Fibroblast of skin of left quadriceps (primary cell): ENCODE measurements at places on chromosomes 16 and 17.

DNA sequence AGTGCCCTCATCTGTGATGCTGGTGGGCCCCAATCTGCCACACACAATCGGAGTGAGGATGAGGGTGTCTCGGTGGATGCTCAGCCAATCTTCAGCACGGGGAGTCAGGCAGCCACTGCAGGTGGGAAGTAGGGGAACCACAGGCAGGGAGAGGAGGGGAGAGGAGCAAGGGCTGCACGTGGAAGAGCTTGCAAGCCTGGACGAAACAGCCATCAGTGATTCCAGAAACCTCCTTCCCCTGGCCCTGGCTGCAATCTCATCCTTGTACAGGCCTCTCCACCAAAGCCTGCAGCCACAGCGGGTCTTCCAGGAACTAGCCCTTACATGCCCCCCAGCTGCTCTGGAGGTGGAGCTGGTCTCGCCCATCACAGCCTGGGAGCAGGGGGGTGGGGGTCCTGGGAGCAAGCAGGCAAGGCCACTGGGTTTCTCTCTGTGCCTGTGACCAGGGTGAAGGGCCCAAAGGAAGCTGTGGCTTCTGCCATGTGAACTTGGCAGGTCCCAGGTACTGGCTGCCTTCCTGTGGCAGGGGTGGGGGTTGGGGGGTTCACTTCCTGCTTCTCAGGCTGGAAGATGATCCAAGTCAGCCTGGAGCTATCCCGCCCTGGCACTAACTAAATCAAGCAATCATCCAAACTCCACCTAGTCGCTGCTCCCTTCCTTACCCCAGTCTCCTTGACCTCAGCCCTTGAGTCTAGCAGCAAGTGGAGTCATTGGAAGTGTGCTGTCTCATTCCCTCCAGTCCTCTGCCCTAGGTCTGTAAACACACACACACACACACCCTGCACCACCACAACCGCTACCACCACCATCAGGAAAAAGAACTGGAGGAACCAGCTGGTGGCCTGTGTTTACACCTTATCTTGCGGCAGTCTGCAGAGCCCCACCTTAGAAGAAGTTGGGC, 29.4 kb upstream of the MLKL start:
- DNase-seq = no peak

DNA sequence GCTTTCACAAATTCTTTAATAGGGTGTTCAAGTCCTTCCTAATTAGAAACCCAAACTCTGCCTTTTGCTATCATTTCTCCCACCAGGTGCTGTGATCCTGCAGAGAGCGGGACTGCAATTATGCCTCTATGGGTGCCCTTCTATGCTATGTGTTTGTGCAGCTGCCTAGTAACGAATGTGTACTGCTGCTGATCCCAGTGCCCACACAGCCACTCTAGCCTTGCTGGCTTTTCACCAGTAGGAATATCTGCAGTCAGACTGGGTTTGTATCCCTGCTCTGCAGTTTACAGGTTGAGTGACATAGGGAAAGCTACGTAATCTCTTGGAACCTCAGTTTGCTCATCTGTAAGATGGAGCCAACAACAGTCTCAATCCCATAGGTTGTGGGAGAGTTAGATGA, 179.6 kb upstream of the IRX3 start:
- DNase-seq = no peak

- DNase-seq = no peak
Measured at GRCh38 chr17:73007407-73007806, 85.1 kb downstream of the SLC39A11 start.

DNA sequence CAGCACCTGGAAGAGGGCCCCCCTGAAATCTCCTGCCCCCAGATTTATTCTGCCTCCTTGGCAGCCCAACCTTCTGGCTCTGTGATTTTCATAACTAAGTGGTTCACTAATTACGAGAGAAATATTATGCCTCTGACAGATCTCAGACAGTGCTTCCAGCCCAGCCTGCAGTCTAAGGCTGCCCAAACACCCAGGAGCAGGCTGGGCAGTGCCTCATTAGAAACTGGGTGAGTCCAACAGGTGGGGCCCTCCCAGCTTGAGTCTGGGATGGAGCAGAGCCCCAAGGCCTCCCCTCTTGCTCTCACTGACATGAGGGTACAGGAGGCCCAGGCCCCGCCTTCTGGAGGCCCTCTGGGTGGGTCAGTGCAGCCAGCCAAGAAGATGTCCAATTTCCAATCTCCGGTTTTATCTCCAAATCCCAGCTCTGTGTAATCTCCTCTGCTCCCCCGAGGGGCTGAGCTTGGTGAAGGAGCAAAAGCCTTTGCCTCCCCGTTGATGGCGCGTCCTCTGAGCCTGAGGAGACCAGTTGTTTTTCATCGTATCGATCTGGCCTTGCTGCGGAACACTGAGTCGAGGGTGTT, 20.1 kb upstream of the ABCC3 start:
- DNase-seq = no peak

- no peak for DNase-seq
Measured at GRCh38 chr16:54128629-54129234, 157.9 kb downstream of the IRX3 start.

DNA sequence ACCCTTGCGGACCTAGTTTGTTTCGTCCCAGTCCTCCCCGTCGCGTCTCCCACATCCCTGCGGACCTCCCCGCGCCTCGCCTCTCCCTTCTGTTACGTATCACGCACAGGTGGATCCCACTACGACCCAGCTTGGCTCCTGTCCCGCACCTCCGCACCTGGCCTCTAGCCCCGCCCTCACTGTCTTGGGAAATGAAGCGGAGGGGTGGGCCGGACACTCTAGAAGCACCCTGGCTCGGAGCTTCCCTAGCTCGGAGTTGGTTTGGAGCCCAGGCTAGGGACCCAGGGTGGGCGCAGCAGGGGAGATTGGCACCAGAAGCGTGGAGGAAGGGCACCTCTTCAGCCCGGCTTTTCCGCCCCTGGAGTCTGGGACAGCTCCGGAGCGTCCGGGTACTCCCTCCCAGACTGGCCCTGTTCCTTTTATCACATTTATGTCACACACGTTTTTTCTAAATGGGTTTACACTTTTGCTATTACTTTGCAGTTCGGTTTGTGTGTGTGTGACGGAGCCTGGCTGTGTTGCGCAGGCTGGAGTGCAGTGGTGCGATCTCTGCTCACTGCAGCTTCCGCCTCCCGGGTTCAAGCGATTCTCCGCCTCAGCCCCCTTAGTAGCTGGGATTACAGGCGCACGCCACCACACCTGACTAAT, 1.4 kb upstream of the CEMP1 start:
- no peak for DNase-seq

- DNase-seq = no peak
Measured at GRCh38 chr17:68257934-68258333, 10.1 kb downstream of the AMZ2 start.

DNA sequence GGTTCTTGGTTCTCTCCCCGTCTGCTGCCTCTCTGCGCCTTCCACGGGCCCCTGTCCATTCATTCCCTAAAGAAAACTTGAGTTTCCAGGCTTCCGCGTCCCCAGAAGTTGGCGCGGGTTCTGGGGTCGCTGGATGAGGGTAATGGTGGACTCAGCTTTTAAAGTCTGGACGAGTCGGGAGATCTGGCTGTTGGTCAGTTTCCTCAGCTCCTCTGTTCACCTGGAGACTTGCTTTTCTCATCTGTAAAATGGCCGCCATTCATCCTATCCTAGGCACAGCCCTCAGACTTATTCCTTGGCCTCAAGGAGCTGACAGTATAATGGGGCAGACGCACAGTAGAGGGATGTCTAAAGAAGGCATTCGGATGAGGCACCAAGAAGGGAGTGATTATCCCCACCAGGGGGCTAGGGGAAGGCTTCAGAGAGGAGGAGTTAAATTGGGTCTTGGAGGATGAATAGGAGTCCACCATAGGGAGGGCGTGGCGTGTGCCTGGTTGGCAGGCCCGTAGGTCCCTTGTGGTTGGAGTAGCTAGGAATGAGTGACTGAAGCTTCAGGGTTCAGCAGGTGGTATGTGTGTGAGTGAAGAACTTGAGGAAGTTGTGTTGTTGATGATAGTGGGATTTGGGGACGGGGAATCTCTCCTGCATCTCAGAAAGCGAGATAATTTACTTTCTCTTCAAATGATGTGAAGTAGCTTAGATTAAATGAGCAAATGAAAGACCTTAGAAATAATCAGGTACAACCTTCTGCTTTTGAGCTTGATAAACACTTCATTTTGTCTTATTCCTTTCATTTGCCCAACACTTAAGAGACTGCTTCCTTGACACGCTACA, 652 bp downstream of the VPS35L start:
- DNase-seq = no peak

GRCh38 chr16:77736879-77737278, 14.6 kb downstream of the NUDT7 start:
- DNase-seq = no peak

GRCh38 chr17:78317794-78318400, 42.0 kb downstream of the SOCS3 start:
- DNase-seq = no peak

DNA sequence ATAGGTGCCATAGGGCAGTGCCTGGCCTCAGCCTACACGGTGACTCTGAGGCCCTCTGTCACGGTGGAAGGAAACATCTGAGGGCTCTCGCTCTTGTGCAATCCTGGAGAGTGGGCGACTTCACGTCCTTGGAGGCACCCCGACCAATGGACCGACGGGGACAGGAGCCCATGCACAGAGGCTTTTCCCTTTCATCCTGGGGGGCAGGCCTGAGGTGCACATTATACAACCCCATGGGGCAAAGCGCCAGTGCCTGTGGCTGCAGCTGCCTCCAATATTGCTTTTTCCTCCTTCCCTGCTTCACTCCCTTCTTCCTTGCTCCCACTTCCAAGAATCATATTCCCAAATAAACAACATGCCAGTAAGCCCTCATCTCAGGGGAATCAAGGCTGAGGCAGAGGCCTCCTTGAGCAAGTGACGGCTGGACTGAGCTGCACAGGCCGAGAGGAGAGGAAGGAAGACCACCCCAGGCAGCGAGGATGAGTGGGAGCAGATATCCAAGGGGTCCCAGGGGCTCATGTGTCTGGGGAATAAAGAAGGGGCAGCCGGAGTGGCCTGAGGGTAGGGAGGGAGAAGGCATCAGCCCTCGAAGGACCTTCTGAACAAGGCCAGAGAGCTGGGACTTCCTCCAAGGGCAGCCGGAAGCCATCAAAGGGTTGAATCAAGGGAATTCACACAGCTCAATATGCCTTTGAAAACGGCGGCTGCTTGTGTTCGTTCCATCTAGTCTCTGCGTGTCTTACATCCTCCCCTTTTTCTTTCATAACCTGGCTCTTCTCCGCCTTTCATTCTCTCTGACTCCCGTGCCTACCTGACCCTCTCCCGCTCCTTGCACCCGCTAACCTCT, 42.6 kb upstream of the RPL38 start:
- DNase-seq = no peak

- no peak for DNase-seq
Measured at GRCh38 chr16:11602321-11602720, 15.6 kb upstream of the LITAF start.

- peak; percentile 7 for DNase-seq
Measured at GRCh38 chr17:41500131-41500911, 5.1 kb downstream of the KRT13 start.

DNA sequence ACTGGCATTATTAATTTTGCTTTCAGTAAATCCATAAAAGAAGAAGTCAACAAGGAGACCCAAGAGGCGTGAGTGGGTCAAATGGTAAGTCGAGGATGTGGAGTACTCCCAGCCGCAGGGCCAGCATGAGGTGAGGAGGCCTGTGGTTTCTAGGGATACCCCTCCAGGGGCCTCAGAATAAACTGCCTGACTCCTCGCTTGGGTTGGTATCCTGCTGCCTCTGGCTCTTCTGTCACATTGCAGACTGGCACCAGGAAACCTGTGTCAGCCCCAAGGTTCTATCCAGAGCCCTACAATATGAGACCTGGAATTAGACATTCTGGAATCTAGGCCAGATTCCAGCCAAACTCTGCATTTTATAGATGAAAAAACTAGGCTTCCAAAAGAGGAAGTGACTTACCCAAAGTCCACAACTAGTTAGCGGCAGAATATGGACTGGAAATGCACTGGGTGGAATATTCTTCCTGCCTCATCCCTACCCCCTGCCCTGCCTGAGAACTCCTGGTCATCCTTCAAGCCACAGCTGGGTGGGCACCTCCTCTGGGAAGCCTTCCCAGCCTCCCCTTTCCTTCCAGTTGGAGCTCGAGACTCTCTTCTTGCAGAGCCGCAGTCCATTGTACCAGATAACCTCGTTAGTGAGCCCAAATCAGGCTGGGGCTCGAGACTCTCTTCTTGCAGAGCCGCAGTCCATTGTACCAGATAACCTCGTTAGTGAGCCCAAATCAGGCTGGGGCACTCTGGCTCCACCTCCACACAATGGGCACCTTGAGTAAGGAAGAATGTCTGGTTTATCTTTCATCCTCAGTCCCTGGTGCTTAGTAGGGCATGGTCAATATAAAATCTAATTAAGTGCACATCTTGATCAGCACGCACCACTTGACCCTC, 22.6 kb downstream of the C17orf67 start:
- no peak for DNase-seq
